GOT3 (cell line): ENCODE measurements at places on chromosomes 5 and 9.

DNA sequence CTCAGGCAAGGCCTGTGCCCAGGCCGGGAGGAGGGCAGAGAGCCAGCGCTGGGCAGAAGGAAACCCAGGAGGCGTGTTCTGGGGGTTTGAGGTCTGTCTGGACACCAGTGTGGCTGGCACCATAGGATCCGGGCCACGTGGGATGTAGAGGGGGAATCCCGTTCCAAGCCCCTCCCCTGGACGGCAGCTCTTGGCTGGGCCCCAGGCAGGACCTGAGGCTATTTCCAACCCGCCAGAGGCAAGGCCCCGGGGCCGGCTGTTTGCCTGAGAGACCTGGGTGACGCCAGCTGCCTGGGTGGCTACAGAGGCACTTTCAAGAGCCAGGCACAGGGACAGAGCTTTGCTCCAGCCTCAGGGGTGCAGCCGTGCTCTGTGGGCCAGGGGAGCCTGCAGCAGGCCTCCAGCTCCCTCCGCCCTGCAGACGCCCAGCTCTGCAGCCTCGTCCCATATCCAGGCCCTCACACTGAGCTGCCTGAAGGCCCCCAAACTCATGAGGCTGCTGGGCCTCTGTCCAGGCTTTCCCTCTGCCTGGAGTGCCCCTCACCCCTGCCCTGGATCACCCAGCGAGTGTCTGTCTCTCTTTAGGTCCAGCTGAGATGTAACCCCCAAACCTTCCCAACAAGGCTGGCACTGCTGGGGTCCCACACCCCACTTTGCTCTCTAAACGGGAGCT lies 56.6 kb upstream of the EGFL7 start:
- no peak for DNase-seq

- no peak for DNase-seq
Observed at GRCh38 chr5:27472000-27472763, 433.8 kb upstream of the CDH9 start.

DNA sequence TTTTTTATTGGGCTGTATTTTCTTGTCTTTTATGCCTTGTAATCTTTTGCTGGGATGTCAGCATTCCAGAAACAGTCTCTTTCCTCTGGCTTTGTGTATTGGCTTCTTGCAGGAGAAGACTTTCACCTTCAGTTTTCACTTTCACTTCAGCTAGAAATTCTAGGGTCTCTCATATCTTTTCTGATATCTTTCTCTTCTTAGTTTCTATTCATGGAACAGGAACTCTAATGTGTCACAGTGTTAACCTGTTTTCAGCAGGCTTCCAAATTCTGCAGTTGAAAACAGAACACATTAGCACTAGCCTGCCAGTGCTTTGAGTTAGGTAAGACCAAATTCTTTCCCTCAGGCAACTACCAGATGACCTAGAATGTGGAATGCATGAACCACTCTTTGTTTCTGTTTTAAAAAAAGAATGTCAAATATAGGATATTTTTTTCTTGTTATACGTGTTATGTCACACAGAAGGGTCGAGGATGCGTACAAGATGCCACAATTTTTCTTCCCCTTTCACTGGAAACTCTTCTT lies 164.7 kb downstream of the TUSC1 start:
- no peak for DNase-seq

- no peak for DNase-seq
Observed at GRCh38 chr9:107229241-107229741, 53.8 kb upstream of the RAD23B start.

- no peak for DNase-seq
Observed at GRCh38 chr5:140556438-140556837, 835 bp downstream of the SRA1 start.

- DNase-seq, result no peak
Observed at GRCh38 chr9:126016579-126017290, 269.6 kb downstream of the PBX3 start.

GRCh38 chr9:119181561-119181960 lies 187.7 kb downstream of the BRINP1 start:
- no peak for DNase-seq

GRCh38 chr9:134546246-134546731 lies 95.3 kb upstream of the COL5A1 start:
- DNase-seq, result no peak

DNA sequence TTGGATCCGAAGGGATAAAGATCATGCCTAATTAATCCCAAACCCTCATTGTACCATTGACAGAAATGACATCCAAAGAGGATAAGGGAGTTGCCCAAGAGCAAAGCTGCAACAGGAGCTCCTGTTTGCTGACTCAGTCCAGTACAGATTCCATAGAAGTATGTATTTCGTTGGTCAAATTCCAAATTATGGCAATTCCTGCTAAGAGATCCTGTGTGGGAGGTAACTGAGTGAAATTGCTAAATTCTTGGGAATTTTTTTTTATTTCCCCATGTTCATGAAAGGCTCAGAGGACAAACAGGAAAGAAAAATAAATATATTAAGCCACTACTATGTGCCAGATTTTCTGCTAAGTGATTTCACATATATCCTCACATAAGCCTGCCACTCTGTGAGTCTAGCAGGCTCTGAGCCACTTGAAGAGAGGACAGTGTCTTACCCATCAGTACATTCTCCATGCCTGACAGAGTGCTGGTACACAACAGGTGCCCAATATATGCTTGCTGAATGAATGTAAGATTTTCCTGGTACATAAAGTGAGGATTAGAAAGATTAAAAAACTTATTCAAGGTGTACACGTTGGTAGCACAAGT lies 132.7 kb downstream of the GLIS3 start:
- DNase-seq, result no peak
